ENCODE measurements at places on chromosomes 6 and 20.

DNA sequence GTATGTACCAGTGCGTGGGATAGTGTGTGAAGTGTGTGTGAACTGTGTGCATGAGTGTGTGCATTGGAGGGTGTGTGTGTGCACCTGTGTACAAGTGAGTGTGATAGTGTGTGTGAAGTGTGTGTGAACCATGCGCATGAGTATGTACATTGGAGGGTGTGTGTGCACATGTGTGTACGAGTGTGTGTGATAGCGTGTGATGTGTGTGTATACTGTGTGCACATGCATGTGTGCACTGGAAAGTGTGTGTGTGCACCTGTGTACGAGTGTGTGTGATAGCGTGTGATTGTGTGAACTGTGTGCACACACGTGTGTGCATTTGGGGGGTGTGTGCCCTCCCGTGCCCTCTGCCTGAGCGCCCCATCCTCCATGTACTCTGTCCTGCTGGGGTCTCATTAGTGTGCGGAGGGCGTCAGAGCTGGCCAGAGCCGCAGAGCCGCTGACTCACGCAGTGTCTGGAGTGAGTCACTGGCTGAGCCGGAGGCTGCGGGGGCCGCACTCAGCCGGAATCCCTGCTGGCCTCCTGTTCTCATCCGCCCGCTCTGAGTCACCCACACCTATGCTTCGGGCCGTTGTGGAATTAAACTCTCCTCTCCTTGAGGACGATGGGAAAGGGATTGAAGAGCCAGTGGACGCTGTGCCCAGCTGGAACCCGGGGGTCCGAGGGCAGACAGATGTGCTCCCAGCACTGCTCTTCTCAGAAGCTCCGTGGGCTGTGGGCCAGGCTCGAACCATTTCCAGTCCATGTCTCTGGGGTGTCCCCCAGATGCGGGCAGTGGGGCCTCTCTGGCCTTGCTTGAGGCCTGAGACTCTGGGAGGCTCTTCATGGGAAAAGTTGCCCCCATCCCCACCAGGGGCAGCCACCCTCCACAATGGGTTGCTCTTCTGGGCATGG is 27.3 kb upstream of the STX16 start:
- no peak for DNase-seq

GRCh38 chr6:154805288-154805911 is 72.2 kb downstream of the SCAF8 start:
- no peak for DNase-seq

- DNase-seq: peak; percentile 17
Observed at GRCh38 chr6:105136431-105137350, 43.1 kb downstream of the POPDC3 start.

DNA sequence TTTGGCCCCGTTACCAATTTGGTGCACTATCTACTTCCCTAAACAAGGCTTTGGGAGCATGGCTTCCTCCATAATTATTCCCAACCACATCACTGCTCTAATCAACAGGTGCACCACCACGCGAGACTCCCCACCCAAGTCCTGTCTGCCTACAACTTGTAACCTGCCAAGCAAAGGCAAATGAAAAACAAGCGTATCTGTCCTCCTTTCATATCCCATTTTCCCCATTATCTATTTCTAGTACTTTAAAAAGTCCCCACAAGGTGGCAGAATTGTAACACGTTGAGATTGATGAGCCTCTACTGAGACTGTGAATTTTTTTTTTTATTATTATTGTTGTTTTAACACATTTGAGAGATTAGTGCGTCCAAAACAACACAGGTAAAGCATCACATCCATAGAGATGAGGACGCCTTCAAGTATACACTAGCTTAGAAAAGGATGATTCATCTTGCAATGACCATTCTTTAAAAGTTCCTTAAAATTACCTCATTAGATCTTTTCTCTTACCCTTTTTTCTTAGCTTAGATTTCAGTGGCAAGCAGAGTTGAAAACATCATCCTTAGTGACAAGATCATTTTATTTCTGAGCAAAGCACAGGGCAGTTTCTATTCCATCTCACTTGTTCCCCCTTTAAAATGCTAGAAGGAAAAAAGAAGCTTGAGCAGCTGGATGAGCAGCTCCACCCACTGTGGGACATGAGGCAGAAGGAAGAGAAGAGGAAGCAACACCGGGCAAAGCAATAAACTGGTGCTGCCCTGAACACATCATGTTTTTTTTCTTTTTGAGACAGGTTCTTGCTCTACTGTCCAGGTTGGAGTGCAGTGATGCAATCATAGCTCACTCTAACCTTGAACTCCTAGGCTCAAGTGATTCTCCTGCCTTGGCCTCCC is 210.8 kb downstream of the ARHGAP18 start:
- no peak for DNase-seq

DNA sequence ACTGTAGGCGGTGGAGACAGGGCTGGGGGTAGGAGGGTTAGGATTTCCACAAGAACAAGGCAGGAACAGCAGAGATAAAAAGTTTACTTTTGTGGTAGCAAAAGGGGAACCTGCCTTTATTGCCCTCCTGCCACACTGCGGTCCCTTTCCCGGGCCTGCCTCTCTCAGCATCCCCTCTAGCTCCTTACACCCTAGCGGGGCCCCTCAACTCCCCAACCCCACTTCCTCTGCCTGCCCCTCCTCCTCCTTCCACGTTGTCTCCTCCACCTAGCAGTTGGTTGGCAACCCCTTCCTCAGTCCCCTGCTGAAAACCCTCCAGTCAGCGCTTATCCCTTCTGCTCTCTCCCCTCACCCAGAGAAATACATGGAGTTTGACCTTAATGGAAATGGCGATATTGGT is 714 bp downstream of the AIF1 start:
- peak; percentile 47 for DNase-seq

DNA sequence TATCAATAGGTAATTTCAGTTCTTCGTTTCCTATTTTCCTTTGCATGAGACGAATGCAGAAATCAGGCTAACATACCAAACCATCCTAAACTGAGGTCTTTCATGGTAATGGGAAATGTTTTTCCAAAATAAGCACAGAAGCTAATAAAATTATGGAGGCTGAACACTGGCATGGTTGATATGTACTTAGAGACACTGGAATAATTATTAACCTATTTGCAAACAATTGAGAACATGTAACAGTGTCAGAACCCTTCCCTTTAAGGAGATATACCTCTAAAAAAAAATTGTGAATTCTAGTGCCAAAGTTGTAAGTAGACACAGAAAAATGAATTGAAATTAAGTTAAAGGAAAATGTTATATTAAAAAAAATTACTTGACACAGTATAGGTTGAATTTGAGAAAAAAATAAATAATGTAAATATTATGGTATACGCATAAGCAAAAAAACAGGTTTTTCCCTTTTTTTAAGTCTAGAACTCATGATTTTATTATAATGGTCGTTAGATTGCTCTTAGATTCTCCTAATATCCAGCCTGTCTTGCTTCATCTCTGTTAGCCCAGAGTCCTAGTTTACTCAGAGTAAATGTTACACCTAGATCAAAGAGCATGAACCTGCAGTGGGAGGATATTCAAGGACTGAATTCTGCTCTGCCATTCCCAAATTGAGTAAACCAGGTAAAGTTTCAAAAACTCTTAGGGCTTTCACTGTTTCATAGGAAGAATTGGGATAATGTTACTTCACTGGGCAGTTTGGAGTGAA is 1.7 kb downstream of the SLC17A2 start:
- DNase-seq: no peak

GRCh38 chr6:138593124-138593877 is 94.0 kb upstream of the NHSL1 start:
- peak; percentile 42 for DNase-seq

DNA sequence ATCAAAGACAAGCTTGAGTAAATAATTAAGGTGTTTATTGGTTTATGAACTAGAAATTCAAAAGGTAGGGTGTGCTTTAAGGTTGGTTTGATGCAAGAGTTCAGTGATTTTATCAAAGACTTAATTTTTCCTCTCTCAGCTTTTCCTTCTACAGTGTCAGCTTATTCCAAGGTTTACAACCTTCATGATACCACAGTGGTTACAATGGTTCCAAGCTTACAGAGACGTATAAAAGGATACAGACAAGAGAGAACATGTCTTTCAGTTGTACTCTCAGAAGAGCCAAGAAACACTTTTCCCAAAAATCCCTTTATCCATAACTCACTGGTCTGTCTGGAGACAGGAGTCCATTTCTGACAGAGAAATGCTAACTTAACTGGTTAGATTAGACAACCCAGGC is 93.5 kb upstream of the LOC128125822 start:
- DNase-seq: no peak

DNA sequence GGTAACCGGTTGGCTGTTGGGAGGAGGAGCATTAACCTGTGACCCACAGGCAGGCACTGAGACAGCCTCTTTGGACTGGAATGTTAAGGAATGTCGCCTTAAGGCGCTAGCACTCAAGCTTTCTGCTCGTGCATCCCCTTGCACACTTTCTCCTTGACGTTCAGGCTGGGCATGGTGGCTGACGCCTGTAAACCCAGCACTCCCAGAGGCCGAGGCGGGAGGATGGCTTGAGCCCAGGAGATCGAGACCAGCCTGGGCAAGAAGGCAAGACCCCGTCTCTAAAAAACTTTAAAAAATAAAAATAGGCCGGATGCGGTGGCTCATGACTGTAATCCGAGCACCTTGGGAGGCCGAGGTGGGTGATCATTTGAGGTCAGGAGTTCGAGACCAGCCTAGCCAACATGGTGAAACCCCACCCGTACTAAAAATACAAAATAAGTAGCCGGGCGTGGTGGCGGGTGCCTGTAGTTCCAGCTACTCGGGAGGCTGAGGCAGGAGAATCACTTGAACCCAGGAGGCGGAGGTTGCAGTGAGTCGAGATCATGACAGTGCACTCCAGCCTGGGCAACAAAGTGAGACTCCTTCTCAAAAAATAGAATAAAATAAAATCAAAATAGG is 1.9 kb upstream of the GID8 start:
- no peak for DNase-seq

DNA sequence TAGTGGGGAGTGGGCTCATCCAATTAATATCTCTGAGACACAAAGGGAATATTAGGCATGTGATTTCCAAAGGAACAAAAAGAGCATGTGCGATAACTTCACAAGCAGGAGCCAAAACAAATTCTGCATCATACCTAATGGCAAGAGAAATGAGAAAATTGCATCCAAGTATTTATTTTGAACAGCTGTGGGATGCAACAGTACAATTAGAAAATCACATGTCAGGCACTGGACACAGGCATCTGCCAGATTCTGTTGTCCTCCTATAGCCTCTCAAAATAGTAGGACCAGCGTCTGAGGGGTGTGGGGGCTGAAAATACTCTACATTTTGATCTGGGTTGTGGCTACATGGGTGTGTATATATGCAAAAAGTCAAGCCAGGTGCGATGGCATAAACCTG is 66.3 kb downstream of the EDN1 start:
- no peak for DNase-seq

DNA sequence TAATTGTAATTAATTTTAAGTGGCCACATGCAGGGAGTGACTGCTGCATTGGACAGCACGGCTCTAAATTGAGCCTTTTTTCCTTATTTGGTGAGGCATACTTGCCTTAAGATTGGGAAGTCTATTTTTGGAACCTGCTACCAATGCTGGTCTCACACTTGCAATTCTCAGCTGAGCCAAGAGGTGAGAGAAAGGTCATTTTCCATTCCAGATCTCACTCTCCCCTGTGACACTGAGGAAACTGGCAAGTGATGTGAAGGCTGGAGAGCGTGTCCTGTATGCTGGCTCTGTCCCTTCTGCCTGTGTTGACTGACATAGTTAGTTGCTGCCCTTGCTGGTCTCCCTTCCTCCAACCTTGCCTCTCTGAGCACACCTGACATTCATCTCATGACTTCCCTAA is 735 bp upstream of the MOG start:
- DNase-seq: no peak

- DNase-seq: no peak
Observed at GRCh38 chr20:3080939-3081388, 3.6 kb downstream of the AVP start.

DNA sequence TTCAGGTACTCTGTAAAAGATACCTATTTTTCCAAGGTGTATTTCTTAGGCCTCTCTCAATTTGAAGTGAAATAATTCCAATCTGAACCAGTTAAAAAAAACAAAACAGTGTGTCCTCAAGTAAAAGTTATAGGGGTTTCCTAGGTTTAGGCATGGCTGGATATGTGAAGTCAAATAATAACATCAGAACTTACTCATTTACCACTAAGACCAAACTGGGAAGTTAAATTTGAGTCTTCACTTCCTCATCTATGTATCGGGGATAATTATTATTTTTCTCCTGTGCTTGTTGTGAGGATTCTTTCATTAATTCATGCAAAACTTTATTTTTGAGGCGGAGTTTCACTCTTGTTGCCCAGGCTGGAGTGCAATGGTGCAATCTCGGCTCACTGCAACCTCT is 86.2 kb upstream of the PTPRK start:
- no peak for DNase-seq

DNA sequence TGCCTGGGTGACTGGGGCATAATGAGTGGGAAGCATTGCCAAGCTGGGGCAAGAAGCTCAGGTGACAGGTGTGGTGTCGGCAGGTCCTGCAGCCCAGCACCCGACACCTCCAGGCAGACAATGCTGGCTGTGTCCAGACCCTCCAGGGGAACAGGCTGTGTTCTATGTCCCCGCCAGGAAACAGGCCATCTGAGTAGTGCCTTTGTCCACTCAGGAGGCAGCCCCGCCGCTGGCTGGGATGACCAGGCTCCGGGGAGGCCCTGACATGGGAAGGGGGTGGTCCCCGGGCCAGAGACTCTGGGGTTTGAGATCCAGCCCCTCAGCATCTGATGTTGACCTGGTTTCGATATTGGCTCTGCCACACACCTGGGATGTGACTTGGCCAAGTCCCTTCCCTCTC is 28.4 kb downstream of the SNPH start:
- no peak for DNase-seq

- DNase-seq: no peak
Observed at GRCh38 chr20:4550740-4551139, 171.0 kb upstream of the PRND start.

GRCh38 chr20:61772828-61773631 is 292.7 kb downstream of the TAF4 start:
- DNase-seq: no peak

DNA sequence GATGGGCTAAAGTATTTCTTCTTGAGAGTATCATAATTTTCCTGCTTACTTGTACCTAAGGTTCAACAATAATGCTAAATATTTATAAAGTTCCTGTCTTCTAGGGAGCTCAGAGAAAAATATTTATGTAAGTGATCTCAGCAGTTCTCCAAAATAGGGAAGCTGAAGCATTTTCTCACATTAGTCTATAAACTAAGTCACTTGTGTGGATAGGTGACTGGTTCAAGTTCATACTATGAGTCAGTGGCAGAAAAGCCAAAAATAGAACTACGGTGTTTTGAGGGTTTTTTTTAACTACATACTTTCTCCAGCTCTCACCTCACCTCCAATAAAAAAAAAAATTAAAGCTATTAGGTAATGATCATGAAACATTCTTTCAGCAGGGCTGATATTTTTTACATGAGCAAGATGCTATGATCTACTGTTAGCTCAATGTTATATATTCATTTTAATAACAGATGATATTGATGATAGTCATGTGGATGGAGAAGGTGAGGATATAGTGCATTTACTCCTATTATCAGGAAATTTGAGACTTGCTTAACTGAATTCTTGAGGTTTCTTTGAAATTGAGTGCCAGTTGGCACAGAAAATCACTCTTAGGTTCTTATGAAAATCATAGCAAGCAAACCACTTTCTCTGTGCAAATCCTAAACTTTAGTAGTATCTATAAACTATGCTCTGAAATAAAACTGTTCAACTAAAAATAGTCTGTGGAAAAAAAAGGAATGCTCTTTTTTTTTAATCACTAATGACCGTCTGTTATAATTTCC is 4.1 kb upstream of the MOXD1 start:
- DNase-seq: no peak
